ENCODE measurements at places on chromosomes 2 and 18.

GRCh38 chr2:164813535-164813934, 28.1 kb downstream of the COBLL1 start:
- no peak for DNase-seq

GRCh38 chr2:24181849-24182248, 7.0 kb downstream of the FAM228A start:
- DNase-seq, result no peak

DNA sequence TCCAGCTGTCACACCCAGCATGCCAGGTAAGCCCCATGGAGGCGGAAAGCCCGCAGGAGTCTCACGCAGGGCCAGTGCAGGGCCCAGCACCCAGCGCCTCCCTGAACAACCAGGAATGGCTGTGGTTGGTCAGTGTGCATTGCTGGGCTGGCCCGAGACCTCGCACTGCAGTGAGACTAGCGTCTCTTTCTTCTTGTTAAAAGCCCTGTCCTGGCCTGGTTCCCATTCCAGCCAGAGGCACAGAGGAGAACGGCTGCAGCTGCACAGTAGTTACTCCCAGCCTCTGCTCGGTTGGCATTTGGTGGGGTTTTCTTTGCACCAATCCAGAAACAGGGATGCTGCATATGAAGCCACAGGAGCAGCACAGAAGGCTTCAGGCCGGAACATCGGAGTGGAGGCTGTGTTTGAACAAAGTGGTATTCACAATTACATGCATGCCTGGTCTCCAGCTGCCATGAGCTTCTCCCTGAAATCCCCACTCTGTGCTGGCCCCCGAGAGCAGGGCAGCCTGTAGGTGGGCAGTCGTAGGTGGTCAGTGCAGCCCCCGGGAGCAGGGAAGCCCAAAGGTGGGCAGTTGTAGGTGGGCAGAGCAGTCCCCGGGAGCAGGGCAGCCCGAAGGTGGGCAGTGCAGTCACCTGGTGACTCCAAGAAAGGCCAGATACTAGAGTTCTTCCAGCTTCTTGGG, 163.7 kb upstream of the PXDN start:
- no peak for DNase-seq

- no peak for DNase-seq
Measured at GRCh38 chr2:12577567-12578253, 139.0 kb upstream of the TRIB2 start.

- no peak for DNase-seq
Measured at GRCh38 chr2:77008853-77009252, 513.3 kb downstream of the LRRTM4 start.

- no peak for DNase-seq
Measured at GRCh38 chr2:104658904-104659591, 194.9 kb upstream of the POU3F3 start.

- DNase-seq, result peak; percentile 95
Measured at GRCh38 chr2:122643725-122644329, 888.4 kb downstream of the TSN start.

- DNase-seq, result no peak
Measured at GRCh38 chr2:130760754-130761751, 5.7 kb downstream of the AMER3 start.

DNA sequence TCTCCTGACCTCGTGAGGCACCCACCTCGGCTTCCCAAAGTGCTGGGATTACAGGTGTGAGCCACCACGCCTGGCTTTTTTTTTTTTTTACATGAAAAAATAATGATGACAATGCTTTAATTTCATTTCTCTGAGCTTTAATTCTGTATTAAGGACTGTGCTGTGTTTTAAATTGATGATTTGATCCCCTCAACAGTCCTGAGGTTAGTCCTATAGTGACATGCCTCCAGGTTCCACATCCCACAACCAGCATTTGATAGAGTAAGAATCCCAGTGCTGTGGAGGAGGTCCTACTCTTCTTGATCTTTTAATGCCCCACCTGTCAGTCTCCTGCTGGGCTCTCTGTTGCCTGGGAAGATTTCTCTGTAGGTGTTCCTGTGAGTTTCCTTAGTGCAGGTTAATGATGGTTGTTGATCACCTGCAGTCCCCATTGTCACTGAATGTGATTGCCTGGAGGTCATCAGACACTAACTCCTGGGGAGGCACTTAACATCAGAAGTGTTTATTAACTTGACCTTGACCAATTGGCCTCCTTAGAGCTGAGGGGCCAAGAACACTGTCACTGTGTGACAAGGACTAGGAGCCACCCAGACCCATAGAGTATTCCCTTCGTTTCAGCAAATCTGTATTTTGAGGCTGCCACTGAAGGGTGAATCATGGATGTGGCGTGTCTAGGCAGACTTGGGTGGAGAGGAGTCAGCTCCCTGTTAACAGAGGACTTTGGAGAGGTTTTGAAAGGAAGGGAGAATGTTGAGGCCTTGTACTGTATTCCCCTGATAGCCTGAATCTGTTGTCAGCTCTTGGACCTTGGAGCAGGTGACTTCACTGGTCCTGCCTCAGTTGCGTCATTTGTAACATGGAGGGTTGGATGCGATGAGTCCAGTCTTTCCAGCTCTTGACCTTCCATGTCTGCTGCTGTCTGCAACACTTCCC, 11.5 kb downstream of the ASAP2 start:
- DNase-seq, result no peak

DNA sequence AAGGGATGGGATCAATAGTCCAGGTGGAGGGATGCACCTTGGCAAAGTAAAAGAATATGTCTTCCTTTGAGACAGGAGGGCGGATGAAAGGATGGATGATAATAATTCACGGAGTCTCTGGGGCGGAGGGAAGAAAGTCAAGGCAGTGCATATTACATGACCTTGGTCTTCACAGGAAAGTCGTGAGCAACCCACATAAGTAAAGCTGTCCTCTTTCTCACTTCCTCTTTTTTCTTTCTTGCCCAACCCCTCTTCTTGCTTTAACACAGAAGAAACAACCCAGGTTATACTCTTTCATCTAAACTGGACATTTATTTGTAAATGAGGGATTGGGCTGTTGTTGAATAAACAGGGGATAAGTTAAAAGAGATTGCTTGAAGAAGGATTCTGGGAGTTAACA, 168.7 kb upstream of the SKOR2 start:
- DNase-seq, result no peak

- peak; percentile 98 for DNase-seq
Measured at GRCh38 chr2:24075915-24076848, at the start of gene SF3B6. SF3B6 (minus strand) TSS chr2:24076326; CDS start chr2:24076229, 97 bp downstream.

- no peak for DNase-seq
Measured at GRCh38 chr2:66497431-66498288, 62.7 kb downstream of the MEIS1 start.

DNA sequence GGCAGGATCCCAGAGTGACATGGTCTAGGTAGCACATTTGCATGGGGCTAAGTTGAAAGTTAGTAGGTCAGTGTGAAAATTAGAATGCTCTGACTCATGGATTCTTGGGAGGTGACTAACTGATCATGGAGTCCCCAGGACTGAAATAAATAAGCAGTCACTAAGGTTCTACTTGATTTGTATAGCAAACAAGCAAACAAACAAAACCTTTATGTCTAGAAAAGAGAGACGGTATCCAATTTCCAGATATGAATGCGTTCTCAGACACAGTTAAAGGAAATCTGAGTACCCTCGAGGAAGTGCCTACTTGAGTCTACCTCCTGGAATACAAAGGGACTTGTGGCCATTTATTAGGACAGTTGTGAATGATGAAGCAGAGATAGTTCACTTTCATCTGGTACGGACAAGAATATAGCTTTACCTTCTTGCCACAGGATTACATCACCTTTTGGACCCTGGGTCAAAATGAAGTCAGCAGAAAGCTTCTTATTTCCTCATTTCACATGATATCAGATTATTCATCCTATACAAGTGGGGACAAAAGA, 54.3 kb upstream of the AGPS start:
- peak; percentile 80 for DNase-seq

DNA sequence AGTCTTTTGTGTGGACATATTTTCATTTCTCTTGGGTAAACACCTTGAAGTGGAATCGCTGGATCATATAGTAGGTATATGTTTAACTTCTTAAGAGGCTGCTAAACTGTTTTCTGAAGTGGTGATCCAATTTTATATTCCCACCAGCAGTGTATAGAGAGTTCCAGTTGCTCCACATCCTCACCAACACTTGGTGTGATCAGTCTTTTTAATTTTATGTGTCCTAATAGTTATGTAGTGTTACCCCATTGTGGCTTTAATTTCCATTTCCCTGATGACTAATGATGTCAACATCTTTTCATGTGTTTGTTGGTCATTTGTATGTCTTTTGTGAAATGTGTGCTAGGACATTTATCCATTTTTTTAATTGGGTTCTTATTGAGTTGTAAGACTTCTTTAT, 56.9 kb downstream of the DGKD start:
- DNase-seq, result no peak

GRCh38 chr2:45256867-45257641, 247.8 kb upstream of the SIX2 start:
- no peak for DNase-seq

- DNase-seq, result no peak
Measured at GRCh38 chr18:48869591-48869990, 81.2 kb downstream of the SMAD7 start.

DNA sequence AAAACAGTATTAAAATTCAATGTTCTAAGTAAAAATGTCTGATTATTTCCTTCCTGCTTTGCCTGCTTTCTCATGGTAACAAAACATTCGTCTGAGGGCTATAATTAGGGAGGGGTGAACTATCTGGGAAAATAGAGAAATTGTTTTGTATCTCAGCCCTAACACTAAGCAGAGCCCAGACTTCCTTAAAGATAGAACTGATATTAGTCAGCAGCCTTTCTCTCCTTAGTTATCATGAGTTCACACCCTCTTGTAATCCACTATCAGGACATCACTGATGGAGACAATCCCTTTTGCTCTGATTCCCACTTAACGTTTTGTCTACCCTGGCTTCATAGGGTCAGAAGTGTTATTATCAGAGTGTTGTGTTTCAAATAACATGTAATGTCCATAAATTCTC, 701.1 kb upstream of the ZEB2 start:
- no peak for DNase-seq

- no peak for DNase-seq
Measured at GRCh38 chr18:35118641-35119040, 77.4 kb downstream of the MAPRE2 start.

- no peak for DNase-seq
Measured at GRCh38 chr2:204727368-204727767, 182.1 kb downstream of the PARD3B start.

GRCh38 chr2:190469771-190470170, 61.6 kb downstream of the MFSD6 start:
- peak; percentile 63 for DNase-seq

- DNase-seq, result peak; percentile 3
Measured at GRCh38 chr2:45083175-45083574, 73.9 kb upstream of the SIX2 start.

DNA sequence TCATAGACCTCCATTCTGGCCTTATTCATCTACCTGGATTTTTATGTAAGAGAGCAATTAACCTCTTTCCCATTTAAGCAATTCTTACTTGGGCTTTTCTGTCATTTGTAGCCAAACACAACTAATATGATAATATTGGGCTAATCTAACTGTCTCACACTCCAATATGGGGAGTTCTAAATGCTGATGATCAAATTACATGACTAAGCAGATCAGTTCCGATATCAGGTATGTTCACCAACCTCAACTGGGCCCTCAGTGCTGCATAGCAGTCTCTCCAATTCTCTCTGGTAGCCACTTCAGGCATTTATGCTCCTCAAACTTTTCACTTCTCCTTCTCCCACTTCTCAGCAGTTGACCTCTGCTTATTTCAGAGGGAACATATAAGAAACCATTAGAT, 61.0 kb upstream of the VPS54 start:
- DNase-seq, result no peak

DNA sequence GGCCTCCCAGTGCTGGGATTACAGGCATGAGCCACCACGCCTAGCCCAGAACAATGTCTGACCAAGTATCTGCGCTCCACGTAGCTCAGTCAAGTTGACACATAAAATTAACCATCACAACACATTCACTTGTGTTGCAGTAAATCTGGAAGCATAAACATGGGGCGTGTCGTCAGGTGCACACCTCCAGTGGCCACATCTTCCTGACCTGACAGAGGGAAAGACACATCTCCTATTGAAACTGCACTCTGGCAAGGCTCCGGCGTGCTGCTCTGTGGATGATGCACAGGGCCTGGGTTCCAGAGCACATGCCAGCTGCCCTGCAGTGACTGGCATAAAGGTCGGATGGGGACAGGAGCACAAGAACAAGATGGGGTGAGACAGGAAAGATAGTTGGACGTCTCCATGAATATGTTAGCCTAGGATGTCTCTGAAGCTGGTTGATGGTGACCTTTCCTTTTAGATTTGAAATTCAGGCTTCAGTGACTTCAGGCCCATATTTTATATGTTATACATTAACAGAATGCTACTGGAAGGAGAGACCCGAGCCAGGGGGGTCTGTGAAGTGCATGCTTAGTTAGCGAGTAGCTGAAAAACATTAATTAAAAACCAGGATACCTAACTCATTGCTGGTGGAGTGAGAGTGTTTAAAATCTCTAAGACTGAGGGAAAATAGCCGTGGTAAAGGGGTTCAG, 10.9 kb downstream of the IMPA2 start:
- no peak for DNase-seq

DNA sequence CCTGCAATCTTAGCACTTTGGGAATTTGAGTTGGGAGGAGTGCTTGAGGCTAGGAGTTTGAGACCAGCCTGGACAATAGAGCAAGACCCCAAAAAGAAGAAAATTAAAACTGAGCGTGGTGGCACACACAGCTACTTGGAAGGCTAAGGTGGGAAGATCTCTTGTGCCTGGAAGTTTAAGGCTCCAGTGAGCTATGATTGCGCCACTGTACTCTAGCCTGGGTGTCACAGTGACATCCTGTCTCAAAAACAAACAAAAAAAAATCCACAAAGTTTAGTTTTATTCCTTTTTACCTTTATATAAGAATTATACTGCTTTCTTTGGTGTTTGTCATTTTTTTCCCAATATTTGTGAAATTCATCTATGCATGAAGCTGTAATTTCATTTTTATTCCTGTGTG, 20.3 kb downstream of the SLC39A10 start:
- no peak for DNase-seq

GRCh38 chr2:5939553-5939952, 247.4 kb downstream of the SOX11 start:
- DNase-seq, result no peak

DNA sequence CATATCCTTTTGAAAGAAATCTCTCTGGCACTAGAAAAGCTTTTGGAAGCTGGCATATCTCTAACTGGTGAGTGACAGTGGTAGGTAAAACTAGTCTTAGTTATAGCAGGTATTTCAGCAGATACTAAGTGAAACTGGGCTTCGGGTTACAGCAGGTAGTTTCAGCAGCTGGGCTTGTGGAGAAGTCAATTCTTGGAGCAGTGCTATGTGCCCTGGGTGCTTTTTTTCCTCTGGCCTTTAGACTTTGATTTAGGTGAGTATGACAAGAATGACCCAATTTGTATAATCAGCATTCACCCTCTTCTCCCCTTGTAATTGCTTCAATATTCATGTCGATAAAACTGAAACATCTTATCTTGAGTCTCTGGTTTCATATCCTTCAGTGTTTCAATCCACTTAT, 123.1 kb downstream of the KYNU start:
- no peak for DNase-seq

GRCh38 chr2:109243526-109244303, 114.7 kb downstream of the SH3RF3 start:
- no peak for DNase-seq

GRCh38 chr2:191030521-191031154, 16.7 kb upstream of the STAT1 start:
- peak; percentile 63 for DNase-seq

Measured in fibroblast of mammary gland (primary cell).